ENCODE measurements at places on chromosomes 5 and 9. TPM values are rescaled to one million over a fixed set of nuclear protein-coding genes. Genes with fewer than 3 reads are reported as not detected.

Gene CDKN2AIPNL
- total RNA-seq: 24.6 TPM

GRCh38 chr5:72693546-72694205, 122.8 kb upstream of the TNPO1 start:
- DNase-seq: no peak

- DNase-seq: no peak
Measured at GRCh38 chr5:59380350-59380951, 513.1 kb downstream of the PDE4D start.

Gene FCN2
- not detected for total RNA-seq

DNA sequence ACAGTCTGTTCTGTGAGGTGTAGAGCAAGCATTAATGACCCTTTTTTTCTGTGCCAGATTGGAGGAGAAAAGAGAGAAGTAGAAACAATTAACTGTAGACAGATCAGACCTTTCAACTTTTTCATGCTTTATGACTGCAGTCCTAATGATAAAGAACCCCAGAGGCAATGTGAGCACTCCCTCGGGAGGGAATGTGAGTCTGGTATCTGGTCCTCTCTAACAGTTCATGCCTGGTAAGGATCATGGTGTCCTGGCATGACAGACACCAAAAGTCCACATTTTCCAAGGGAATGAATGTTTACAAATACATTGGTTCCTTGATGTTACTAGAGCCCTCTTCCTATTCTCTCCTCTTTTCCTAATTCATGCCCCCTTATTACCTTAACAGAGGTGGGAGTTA, 70.3 kb downstream of the MTAP start:
- DNase-seq: no peak

DNA sequence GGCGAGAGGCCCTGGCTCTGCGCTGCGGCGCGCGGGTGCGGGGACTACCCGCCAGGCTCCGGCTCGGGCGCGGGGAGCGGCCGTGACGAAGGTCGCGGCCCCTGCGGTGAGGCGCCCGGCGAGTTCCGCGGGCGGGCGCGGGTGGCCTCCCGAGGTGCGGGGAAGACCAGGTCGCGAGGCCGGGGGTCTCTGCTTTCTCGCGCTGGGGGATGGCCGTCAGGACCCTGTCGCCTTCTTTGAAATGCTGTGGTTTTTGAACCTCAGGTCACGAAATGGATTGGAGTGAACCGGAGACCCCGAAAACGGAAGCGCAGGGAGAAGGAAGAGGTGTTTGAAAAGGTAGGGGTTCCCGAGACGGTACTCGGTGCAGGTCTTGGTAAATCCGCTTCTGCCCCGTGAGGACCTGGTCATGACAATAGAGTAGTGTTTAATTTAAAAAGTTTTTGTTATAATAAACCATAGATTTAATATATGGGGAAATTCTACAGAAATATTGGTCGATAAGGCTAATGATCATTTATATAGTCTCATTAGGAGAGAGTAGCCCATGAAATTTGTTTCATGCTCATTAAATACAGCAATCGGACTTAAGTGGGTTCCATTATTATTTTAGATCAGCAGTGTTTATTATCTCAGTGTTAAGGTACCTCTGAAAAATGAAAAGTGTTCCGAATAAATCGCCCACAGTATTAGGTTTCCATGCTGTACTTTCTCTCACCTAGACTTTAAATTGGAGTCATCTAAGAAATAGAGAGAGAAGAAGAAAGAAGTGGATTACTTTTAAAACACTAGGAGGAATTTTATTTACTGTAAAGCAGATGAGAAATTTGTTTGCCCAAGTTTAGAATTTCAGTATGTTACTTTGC, 279.0 kb downstream of the AOPEP start:
- peak; percentile 29 for DNase-seq

DNA sequence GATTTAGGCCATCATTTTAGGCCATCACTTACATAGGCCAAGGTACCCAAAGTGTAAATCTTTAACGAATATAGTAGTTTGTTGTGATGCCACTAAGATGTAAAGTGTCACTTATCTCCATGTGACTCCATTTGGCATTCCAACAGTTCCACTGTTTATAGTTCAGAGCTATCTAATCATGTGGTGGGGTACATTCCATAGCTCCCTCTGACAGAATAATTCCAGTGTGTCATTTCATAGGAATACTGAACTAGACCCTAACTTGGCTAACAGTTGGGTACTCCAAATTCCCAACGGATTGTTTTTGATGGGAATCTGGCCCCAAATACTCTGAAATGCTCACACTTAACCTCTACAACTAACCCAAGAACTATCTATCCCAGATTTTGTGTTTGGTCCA, 76.7 kb upstream of the FST start:
- no peak for DNase-seq

Data from pancreas (tissue), 10 donors.